ENCODE measurements at places on chromosomes 3 and 15.

DNA sequence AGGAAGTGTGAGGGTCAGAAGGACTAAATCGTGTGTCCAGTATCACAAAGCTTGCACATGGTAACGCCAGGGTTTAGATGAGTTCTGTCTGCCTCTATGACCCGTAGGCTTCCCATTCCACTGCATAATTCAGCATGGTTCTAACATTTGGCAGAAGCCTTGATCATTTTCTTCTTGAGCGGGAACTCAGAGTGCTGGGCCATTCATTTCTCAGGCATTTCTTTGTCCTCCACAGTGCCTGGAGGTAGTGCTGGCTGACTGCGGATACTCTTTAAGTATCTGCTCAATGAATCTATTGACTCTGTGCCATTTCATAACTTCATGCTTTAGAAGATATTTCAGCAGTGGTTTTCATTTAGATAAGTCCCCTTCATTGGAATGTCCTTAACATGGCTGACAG lies 370.2 kb downstream of the EPHB1 start:
- no peak for DNase-seq
- no peaks in the 10 kb centered on the region for H3K27me3 ChIP-seq
- no peak overlapping the region for H3K4me3 ChIP-seq
- H3K4me1 ChIP-seq: no peaks in the 10 kb centered on the region
- H3K27ac ChIP-seq: no peak overlapping the region
- no peaks in the 10 kb centered on the region for H3K36me3 ChIP-seq

GRCh38 chr3:136950623-136951022 lies 7.2 kb upstream of the IL20RB start:
- H3K4me1 ChIP-seq: peaks cover 15% of the 10 kb centered on the region
- H3K27me3 ChIP-seq: no peaks in the 10 kb centered on the region
- H3K36me3 ChIP-seq: 0 out of 2 replicates have a peak, but pooled peaks cover 4% of the 10 kb centered on the region
- no peak for DNase-seq
- no peak overlapping the region for H3K4me3 ChIP-seq

DNA sequence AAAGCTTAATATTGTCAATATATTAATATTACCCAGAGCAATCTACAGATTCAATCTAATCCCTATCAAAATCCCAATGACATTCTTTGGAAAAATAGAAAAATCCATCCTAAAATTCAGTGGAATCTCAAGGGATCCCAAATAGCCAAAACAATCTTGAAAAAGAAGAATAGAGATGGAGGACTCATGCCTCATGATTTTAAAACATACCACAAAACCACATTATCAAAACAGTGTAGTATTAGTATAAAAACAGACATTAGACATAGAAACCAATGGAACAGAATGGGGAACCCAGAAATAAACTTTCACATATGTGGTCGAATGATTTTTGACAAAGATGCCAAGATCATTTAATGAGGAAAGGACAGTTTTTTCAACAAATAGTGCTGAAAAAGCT lies 14.6 kb downstream of the NEK4 start:
- DNase-seq: no peak
- no peaks in the 10 kb centered on the region for H3K36me3 ChIP-seq
- H3K27ac ChIP-seq: no peak overlapping the region
- no peak overlapping the region for H3K4me3 ChIP-seq
- H3K4me1 ChIP-seq: peaks cover 3% of the 10 kb centered on the region

DNA sequence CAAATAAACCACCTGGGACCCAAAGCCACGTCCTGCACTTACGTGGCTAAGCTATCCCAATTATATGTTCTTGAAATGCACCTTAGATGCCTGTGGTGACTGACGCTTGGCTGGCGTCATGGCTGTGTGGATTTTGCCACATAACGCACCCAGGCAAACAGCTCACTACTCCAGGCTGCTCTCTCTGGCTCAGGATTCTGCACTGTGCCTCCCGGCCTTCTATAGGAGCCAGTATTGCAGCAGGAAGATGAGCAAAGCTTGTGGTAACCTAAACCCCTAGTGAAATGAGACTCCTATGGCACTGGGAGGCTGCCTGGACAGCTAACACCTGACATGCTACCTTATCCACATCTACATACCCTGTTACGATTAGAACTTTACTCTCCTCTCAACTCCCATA lies 179.3 kb downstream of the THRB start:
- no peak overlapping the region for H3K4me3 ChIP-seq
- H3K27ac ChIP-seq: no peak overlapping the region
- H3K4me1 ChIP-seq: no peaks in the 10 kb centered on the region

GRCh38 chr15:57859130-57859685 lies 152.7 kb downstream of the POLR2M start:
- no peaks in the 10 kb centered on the region for H3K36me3 ChIP-seq
- no peak overlapping the region for H3K4me3 ChIP-seq
- no peak overlapping the region for H3K27ac ChIP-seq
- no peaks in the 10 kb centered on the region for H3K27me3 ChIP-seq
- no peaks in the 10 kb centered on the region for H3K4me1 ChIP-seq

- no peaks in the 10 kb centered on the region for H3K4me1 ChIP-seq
- no peak for DNase-seq
- H3K4me3 ChIP-seq: no peak overlapping the region
- H3K27ac ChIP-seq: no peak overlapping the region
These were observed 25.4 kb downstream of the CYP19A1 start for GRCh38 chr15:51313074-51313393.

DNA sequence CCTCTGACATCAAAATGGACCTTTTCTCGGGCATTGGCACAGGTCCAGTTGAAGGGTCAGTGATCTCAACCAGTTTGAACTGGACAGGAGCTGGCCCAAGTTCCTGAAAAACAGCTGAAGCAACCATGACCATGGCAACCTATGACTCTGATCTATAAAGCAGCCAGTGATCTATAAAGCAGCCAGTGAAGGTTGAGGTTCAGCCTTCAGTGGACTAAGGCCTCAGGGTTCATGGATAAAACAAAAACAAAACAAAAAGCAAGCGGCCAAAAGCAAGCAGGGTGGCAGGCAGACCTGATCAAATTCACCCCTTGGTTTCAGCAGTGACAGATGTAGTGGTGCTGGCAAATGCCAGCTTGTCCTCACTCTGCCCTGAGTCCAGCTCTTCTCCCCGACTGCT lies 10.0 kb upstream of the CHRNB4 start:
- H3K27ac ChIP-seq: no peak overlapping the region
- H3K4me3 ChIP-seq: no peak overlapping the region
- no peak for DNase-seq
- no peaks in the 10 kb centered on the region for H3K27me3 ChIP-seq

Data from GM12878 (cell line).